ENCODE measurements at places on chromosomes 2 and 18.

DNA sequence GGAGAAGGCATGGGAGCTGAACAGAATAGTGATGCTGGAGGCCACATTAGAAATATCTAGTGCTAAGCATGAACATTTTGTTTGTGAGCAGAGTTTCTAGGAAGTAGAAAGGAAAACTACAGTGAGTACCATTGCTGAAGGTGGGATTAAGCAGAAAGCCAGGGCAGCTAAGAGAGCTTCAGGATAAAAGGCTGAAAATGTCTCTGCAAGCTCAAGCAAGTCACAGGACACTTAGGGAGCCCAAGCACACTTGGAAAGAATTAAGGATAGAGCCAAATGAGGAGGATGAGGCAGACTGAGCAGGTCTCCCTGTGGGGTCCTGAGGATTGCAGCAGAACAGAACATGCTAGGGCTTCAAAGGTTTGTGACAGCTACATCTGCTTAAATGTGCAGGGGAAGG, 80.6 kb upstream of the LYPD1 start:
- no peak for DNase-seq

DNA sequence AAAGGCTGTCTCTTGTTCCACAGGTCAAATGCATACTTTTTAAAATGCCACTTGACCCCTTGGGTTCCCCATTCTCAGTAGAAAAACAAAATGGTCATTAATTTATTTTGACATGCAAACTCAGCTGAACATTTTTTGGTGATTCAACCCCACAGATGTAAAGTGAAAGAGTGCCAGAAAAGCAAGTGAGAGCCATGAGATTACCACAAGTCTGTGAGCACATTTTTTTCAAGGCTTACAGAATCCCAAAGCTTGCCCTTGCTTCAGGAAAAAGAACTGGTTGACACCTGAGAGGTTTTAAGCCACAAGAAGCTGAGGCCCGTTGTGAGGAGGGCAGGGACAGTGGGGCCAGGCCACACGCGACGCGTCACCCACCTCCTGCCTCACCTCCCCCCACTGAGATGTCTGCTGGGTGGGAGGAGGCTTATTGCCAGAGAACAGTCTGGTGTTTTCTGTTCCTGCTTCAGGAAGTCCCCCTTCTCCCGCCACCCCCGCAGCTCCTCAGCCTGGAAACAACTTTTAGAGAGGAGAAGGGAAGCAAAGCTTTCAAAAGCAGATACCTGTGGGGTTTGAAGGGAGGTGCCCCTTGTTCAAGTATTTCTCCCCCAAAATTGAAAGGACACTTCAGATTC, 70.4 kb upstream of the CYP1B1 start:
- DNase-seq, result peak; percentile 81

GRCh38 chr18:77105028-77105427, 27.6 kb downstream of the MBP start:
- DNase-seq, result no peak

- DNase-seq, result no peak
Measured at GRCh38 chr18:25805323-25805722, 285.1 kb downstream of the SS18 start.

DNA sequence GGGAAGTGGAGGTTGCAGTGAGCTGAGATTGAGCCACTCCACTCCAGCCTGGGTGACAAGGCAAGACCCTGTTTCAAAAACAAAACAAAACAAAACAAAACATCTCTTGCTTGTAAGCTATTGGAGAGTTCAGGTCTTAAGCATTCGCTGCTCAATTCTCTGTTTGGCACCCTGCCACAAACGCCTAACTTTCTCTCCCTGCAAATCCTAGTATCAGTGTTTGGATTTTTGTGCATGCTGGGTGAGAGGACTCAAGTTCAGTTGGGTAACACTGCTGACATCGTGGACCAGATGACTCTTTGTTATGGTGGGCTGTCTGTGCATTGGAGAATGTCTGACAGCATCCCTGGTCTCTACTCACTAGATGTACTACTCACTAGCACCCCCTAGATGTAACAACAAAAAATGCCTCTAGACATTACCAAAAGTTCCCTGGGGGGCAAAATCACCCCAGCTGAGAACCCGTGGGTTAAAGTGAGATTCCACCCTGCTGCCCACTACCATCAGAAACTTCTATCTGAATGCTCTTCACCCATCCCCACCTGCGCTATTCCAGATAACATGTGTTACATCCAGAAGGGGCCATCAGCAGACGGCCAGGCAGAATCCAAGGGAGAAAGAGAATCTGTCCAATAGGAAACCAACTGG, 50.9 kb downstream of the CACNB4 start:
- peak; percentile 40 for DNase-seq

DNA sequence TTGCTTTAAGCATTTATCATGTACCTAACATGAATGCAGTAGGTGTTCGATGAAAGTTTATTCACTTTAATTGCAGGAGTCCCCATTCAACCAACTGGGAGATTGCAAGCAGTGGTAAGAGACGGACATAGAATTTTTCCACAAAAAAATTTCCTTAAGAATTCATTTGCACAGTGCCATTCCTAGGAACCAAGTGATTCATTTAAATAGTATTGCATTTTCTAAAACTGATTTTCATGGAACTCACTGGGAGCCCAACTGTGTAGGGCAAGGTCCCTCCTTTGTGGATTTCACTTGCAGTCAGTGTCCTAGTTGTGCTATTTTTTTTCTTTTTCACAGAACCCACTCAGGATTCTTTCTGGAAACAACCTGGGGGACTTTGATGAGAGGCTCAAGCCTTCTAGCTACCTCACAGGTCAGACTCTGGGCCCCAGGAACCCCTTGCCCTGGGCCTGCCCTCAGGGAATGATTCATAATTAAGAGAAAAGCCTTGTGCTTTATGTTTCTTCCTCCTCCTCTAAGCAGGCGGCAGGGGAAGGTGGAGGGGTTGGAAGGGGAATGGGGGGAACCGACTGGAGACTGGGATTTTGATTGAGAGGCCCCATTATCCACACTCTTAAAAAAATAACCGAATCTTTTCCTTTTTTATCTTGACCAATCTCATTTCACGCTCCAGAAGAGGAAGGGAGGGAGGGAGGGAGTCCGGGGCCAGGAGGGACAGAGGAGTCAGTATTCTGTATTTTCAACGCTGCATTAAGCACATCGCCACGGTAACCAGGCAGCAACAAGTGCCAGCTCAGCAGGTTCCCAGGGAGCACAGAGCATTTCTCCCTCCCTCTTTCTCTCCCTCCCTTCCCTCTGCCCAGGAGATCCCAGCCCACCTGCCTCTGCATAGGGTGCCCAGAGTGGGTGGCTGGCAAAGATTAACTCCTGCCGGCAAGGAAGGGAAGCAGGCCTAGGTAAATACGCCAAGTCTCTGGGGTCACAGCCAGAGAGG, 51.8 kb downstream of the PSD4 start:
- DNase-seq, result peak; percentile 97

GRCh38 chr2:186962085-186962747, 113.2 kb upstream of the ZSWIM2 start:
- no peak for DNase-seq

GRCh38 chr2:168708080-168708479, 94.4 kb upstream of the NOSTRIN start:
- DNase-seq, result no peak

- DNase-seq, result peak; percentile 53
Measured at GRCh38 chr2:112032689-112033465, 22.2 kb upstream of the TMEM87B start.

- no peak for DNase-seq
Measured at GRCh38 chr2:15074751-15075700, 442.5 kb downstream of the LRATD1 start.

DNA sequence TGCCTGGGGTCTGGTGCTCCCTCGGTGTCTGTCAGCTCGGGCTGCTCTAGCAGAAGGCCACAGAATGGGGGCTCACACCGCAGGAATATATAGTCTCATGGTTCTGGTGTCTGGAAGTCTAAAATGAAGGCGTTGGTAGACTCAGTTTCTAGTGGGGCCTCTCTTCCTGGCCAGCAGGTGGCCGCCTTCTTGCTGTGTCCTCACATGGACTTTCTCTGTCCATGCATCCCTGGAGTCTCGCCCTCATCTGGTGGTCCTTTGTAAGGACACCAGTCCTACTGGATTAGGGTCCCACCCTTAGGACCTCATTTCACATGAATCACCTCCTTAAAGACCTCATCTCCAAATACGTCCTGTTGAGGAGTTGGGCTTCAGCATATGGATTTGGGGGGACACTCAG, 65.7 kb downstream of the RRM2 start:
- peak; percentile 36 for DNase-seq

- DNase-seq, result no peak
Measured at GRCh38 chr2:40372283-40372985, 79.5 kb downstream of the SLC8A1 start.

DNA sequence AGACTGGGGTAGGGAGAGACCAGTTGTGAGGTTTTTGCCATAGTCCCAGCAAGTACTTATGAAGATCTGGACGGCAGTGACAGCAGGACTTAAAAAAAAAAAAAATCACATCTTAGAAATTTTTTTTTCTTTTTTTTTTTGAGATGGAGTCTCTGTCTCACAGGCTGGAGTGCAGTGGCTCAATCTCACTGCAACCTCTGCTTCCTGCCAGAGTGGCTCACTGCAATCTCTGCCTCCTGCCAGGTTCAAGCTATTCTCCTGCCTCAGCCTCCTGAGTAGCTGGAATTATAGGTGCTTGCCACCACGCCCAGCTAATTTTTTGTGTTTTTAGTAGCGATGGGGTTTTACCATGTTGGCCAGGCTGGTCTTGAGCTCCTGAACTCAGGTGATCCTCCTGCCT, 22.4 kb upstream of the STAT4 start:
- DNase-seq, result no peak

GRCh38 chr18:44889111-44889510, 208.4 kb downstream of the SETBP1 start:
- DNase-seq, result no peak

DNA sequence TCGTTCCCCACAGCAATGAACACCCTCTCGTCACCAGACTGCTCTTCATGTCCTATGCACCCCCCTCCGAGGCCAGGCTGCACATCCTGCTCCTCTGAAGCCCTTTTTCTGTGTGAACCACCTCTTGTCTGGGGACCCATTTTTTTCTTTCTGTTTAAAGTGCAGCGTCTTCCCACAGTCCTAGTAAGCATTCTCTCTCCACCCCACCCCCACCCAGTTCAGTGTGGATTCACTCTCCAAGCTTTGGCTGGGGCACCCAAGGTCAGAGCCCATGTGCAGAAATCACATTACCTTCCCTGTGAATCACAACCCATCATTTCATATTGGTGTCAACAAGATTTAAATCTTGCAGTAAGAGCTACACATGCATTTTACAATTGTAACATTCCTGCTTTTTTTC, 26.4 kb upstream of the PKDCC start:
- no peak for DNase-seq

DNA sequence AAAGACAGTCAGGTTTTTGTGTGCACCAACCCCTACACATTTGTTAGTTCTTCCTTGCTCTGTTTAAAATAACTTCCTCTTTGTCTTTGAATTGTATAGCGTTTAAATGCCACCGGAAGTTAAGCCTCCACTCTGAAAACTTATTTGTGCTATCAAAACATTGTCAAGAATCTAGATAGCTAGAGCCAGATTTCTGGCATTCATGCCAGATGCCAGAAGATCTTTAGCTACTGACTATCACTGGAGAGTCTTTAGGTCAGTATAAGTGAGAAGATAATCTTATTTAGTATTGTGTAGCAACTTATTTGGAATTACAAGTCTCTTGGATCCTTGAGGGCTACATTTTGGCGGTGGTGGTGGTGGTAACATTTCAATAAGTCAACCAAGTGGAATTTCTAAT, 63.4 kb upstream of the ADAM23 start:
- DNase-seq, result no peak
